ENCODE measurements at places on chromosomes 3 and 15.

DNA sequence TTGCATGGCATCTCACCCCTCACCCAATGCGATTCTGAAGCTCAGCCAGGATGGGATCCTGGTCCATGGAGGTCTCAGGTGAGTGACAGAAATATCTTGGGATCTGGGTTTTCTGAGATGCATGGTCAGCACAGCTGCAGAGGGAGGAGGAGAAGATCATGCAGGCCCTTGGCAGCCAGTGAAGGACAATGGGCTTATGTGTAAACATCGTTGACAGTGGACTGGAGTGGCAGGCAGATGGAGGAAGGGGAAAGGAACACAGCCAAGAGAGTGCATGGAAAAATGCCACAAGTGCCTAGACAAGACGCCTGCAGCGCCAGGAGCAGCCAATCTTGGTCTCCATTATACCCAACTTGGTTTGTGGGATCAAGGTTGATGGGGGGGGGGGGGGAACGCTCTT, 347.9 kb downstream of the MCTP2 start:
- DNase-seq, result no peak

DNA sequence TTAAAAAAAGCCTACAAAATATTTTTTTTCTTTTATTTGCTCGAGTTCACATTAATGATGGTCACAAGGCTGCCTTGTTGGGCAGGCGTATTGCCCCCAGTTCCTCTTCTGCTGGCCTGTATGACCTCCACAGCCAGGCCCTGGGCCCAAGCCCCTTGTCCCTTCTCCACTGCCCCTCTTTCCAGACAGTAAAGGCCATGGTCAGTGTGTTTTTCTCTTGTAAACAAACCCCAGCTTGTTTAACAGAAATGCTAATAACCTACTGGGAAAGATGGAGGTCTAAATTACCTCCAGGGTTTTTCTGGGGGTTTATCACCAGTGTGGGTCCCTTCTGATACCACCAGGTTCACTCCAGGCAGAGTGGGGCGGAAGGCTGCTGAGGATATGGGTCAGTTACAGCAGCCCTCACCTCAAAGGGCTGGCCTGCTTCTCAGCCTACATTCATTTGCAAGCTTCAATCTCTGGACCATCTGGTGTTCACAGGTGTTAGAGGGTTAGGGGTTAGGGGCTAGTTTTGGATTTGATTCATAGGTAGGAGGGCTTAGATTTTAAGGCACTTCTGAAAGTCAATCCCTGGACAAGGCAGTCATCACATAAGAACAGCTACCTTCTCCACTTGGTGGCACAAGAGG, 2.0 kb upstream of the MANF start:
- no peak for DNase-seq

GRCh38 chr3:31270010-31270409, 262.7 kb upstream of the STT3B start:
- DNase-seq, result no peak

GRCh38 chr3:170910542-170910941, 2.1 kb upstream of the EIF5A2 start:
- DNase-seq, result no peak

DNA sequence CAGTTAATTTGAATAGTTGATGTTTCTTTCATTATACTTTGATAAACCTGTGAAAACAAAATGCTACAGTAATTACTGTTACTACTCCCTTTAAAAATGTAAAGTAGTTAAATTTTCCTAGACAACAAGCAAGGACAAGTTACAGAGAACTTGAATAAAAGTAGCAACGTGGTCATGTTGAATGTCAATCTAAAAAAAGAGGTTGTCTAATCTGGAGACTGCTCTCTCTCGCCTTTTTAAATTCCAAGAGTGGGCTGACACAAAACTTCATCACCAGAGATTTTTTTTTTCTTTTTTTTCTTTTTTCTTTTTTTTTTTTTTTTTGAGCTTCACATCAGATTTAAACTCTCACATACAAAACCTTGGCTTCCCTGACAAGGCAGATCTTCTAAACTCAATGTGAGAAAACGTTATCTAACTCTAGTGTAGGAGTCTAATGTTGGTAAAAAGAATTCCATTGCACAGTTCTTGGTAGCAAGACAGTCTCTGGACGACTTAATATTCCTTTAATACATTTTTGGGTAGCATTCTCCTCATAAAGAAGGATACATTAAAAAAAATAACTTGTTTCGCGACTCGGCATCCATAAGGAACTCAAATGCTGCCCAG, 4.1 kb downstream of the FOXP1 start:
- no peak for DNase-seq

DNA sequence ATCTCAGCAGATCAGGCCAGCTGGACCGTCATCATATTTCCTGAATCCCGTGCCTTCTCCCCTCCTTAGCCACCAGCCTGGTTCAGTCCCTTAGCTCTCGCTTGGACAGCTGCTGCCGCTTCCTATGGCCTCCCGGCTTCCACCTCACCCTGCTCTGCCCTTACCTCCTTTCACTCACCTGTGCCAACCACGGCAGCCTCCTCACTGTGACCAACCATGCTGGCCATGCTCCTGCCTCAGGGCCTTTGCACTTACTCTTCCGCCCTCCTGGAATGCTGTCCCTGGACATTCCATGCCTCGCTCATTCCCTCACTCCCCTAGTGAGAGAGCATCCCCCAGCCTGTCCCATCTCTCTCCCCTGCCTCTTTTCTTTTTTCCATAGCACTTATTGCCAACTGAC, 19.2 kb downstream of the GRIP2 start:
- DNase-seq, result no peak

DNA sequence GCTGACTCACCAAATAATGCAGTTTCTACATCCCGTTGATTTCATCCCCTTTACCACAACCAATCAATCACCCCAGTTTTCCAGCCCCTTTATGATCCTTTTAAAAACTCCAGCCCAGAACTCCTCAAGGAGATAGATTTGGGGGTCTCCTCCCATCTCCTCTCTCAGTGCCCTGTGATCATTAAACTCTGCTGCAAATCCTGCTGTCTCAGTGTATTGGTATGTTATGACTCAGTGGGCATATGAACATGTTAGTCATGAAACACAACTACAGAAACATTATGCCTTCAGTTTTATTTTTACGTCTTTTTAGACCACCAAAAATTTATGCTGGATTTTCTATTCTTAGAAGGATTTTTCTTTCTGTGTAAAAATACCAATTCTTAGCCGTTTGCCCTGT, 213.7 kb downstream of the DIPK2A start:
- peak; percentile 32 for DNase-seq

DNA sequence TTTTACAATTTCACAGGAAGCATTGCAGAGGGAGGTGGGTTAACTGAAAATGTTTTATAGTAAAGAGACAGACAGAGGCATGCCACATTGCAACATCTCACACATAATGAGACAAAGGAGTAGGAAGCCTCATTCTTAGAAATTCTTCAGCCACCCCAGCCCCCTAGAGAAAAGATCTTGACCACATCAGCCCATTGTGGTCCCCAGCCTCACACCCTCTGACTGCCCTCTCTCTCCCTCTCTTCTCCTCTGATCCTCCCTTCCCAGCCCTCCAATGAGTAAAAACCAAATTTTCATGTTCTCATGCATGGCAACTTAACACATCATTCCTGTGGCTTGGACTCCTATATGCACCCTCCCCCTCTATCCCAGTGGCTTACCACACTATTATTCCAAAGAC, 174.1 kb downstream of the UACA start:
- peak; percentile 93 for DNase-seq

- DNase-seq, result no peak
Measured at GRCh38 chr3:172522871-172523818, at the start of gene TNFSF10. TNFSF10 (minus strand) TSS chr3:172523430; CDS start chr3:172523384, 46 bp downstream.
